NCI-H2081 (cell line): ENCODE measurements at places on chromosomes 2 and 18.

- no peak for DNase-seq
Observed at GRCh38 chr2:206984206-206984605, 44.9 kb downstream of the CPO start.

GRCh38 chr2:120921457-120921856, 185.8 kb downstream of the GLI2 start:
- DNase-seq: no peak

DNA sequence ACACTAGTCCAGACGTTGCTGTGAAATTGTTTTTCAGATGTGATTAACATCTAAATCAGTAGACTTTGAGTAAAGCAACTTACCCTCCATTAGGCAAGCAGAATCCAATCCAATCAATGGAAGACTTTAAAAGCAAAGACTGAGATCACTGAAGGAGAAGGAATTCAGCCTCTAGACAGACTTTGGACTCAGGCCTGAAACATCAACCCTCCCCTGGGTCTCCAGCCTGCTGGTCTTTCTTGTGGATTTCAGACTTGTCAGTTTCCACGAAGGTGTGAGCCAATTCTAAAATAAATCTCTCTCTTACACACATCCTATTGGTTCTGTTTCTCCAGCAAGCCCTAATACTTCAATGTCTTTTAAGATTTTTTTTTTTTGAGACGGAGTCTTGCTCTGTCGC, 50.0 kb upstream of the EDAR start:
- DNase-seq: no peak

GRCh38 chr2:40543381-40543780, 91.5 kb upstream of the SLC8A1 start:
- DNase-seq: no peak

- DNase-seq: no peak
Observed at GRCh38 chr2:60822987-60823386, 58.4 kb upstream of the REL start.

- no peak for DNase-seq
Observed at GRCh38 chr18:1013951-1014350, 109.3 kb downstream of the ADCYAP1 start.

DNA sequence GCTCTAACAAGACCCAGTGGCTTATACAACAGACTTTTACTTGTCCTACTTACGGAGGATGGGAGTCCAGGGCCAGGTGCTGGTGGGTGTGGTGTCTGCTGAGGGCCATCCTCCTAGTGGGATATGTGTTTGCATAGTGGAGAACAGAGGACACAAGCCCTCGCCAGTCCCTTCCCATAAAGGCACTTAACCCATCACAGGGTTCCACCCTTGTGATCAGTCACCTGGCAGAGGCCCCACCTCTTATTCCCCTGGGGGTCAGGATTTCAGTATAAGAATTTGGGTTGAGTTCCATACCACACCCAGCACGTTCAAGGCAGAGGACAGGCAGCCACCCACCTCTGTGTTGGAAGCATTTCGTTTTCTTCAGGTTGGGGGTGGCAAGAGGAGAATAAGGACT, 259.0 kb downstream of the AGAP1 start:
- DNase-seq: no peak

GRCh38 chr18:13237641-13238040, 19.1 kb downstream of the LDLRAD4 start:
- DNase-seq: no peak

DNA sequence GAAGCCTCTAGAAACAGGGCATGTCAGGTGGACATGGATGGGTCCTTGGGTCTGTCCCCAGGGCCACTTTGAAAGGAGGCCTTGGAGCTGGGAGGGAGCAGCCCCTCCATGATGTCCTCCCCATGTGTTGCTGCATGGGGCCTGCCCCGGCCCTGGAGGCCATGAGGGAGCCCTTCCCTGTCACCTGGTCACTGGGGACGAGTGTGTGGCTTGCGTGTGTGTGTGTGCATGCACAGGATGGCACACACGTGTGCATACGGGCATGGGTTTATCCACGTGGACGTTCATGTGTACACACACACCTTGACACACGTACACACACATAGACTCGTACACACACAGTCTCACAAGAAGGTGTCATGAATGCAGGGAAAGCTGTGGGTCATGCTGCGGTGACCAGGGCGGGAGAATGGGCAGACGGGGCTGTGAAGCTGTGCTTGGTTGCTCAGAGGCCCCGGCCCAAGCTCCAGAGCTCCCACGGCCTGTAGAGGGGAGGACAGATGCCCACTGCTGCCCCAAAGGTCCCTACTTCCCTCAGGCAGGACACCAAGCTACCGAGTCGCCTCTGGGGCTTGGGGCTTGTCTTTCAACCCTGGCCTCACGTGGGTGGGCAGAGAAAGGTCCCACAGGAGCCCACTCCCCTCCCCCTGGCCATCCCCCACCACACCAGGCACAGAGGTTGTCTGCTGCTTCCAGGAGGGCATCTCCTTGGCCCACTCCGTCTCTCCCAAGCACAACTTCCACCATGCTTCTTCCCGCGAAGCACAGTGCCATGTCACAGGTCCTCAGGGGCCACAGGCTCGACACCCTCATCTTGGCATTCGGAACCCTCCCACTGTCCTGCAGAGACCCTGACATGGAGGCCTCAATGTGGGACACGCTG, 42.3 kb upstream of the GPC1 start:
- no peak for DNase-seq

GRCh38 chr2:172196768-172197431, 94.2 kb upstream of the DLX2 start:
- DNase-seq: no peak

DNA sequence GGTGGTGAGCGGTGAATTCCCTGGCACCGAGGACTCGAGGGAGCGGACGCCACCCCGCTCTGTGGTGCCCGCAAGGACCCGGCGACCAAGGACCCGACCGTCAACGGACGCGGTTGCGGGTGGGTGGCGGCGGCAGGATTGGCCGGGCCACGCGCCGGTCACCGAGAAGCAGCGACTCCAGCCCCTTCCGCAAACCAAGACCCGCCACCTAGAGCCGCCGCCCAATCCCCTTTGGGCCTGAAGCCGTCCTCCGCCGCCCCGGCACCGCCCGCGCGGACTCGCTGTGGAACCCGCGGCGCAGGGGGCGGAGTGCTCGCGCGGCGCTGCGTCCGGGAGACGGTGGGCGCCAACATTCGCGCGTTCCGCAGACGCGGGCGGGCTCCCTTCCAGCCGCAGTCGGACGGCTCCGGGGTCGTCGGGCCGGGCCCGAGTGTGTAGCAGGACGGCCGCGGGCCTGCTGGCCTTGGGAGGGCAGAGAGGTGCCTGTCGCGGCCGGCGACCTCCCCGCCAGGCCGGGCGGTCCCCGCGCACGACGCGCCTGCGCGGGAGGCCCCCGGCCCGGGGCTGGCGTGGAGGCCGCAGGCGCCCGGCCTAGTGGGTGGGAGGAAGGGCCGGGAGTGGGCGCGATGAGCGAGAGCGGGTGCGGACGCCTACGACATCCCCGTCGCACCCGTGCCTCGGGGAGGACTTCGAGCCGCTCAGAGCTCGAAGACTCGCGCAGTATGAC, at the start of the genes FAM228B and PFN4:
Gene FAM228B, plus strand, starts transcription at position 275 of the 727 bp plus-strand sequence. CDS start 893 bp downstream, outside the sequence.
Gene PFN4, minus strand, starts transcription at position 140 of the 727 bp plus-strand sequence. CDS start 799 bp downstream, outside the sequence.
- peak; percentile 92 for DNase-seq

DNA sequence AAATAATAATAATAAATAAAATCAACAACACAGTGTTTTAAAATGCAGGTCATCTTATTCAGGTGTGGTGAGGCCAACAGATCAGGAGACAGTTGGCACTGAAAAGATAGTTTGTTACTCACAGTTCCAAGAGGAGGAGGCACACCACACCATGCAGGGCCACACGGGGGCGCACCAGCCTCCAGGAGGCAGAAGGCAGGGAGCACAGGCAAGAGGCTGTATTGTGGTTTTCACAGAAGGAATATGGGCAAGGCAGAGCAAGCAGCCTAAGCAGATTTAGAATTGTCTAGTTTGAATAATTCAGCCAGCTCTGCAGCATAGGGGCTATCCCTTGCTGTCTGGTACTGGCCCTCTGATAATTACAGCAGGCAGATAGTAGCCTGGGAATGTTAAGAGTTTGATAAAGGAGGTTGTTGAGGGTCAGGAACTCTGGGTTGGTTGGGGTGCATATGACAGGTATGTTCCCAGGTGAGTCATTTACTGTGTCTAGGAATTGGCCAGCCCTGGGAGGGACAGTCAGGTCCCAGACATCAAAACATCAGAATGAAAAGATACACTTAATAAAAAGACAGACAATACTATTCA, 31.3 kb downstream of the KIAA2012 start:
- no peak for DNase-seq

DNA sequence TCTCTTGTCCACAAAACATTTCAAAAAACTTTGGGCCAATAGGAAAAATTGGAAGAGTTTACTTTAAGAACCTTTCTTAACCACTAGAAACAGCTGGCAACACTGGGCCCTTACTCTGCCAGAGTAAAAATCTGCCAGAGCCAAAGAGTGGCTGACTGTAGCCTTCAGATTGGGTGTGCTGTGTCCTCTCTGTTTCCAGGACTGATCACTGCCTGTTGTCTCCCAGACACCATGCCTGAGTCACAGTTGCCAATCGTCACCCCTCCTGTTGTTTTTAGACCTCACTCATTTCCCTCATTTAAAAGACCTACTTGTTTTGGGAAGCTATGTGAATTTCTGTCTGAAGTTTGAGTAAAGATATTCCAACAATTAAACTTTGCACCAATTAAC, 159.1 kb downstream of the PPP1R1C start:
- no peak for DNase-seq

GRCh38 chr2:2843969-2844548, 513.0 kb upstream of the MYT1L start:
- DNase-seq: peak; percentile 50

GRCh38 chr2:105540642-105541041, 141.8 kb upstream of the FHL2 start:
- DNase-seq: no peak

- peak; percentile 6 for DNase-seq
Observed at GRCh38 chr2:55518841-55519165, 715 bp upstream of the CFAP36 start.

- DNase-seq: peak; percentile 44
Observed at GRCh38 chr2:28751956-28752630, 463 bp downstream of the PPP1CB start.

DNA sequence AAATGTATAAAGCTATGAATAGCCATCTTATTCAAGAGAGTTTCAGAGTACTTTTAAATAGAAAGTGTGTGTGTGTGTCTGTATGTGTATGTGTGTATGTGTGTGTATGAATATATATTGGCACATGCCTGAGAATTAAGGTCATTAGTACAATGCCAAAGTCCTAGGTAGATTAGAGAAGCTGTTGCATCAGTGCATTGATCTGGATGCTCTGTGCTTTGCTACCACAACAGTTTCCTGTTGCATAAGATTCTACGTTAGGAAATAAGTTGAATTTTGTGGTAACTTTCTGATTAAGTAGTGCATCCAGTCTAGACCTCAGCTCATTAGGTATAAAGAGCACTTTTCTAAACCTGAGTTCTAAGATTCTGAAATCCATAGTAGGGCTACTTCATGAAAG, 1102.8 kb upstream of the KLHL29 start:
- no peak for DNase-seq

GRCh38 chr2:226159875-226160479, 639.6 kb downstream of the IRS1 start:
- no peak for DNase-seq

- no peak for DNase-seq
Observed at GRCh38 chr2:109404681-109405080, 209.1 kb downstream of the SEPTIN10 start.

DNA sequence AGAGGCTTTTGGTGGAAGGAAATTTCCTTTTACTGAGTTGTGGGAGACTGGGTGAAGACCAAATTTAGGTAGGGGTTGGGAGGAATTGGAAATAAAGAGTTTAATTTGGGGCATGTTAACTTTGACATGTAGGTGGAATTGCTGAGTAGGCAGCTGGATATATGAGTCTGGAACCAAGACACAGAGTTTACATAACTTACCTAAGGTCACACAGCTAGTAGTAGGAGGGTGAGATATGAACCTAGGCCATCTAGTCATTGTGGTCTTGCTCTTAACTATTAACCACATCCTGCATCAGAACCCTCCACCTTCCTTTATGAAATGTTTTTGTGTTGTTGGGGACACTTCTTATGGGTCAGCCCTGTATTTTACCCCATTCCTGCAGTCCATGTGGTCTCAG, 113.1 kb downstream of the ICOS start:
- no peak for DNase-seq

DNA sequence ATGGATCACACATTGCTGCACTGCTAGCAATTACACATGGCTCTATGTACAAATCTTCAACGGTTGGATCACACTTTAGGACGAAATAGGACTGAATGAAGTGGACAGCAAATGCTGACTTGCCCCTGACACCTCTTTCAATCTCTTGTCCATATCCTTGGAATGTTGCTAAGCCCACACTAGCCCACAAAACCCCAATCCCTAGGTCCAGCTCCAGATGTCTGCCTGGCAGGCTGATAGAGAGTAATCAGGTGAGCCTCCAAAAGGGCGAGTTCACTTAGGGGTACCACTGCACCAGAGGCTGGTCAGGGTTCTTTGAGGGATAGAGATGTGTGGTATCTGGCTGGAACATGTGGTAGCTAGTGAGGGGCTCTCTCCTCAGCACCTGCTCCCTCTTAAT, 18.5 kb upstream of the FHOD3 start:
- no peak for DNase-seq

GRCh38 chr2:152630466-152630865, 86.8 kb downstream of the PRPF40A start:
- DNase-seq: peak; percentile 32

GRCh38 chr2:54516842-54517241, 60.7 kb downstream of the SPTBN1 start:
- DNase-seq: no peak

- DNase-seq: no peak
Observed at GRCh38 chr2:96923810-96924774, 54.2 kb upstream of the SEMA4C start.

- DNase-seq: peak; percentile 98
Observed at GRCh38 chr18:37499044-37499443, 66.6 kb downstream of the CELF4 start.

- no peak for DNase-seq
Observed at GRCh38 chr18:12742453-12742852, 39.6 kb downstream of the PSMG2 start.

GRCh38 chr2:219405451-219405850, 12.7 kb upstream of the DES start:
- DNase-seq: no peak

GRCh38 chr2:238653431-238654109, 194.3 kb upstream of the TWIST2 start:
- no peak for DNase-seq

DNA sequence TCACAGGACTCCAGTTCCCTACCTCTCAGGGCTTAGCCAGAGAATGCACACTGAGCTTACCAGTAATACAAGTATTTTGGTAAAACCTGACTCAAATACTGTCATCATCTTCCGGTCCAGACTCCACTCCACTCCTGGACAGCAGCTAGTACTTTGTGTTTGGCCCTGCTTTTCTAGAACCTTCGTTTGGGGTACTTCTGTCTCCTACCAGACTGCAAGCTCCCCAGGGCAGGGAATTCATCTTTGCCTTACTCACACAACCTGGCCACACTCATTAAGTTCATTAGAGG, 108.9 kb upstream of the CDC42EP3 start:
- DNase-seq: no peak

DNA sequence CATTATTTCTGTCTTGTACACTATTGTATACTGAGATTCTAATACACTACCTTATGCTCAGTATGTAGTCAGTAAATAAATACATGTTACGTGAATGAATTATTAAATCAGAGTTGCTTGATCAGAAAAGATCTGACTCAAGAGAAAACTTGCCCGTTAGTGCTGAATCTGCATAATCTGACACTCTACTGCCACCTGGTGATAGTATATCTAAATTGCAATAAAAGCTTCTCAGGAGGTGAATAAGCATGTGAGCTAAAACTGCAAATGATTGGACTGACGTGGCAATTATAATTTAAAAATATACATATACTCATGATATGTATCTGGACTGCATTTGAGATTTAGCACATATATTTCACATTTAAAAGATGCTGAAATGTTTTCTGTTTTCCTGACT, 70.4 kb downstream of the KIAA1328 start:
- peak; percentile 4 for DNase-seq
